Stomach (tissue), 19 donors: ENCODE measurements at places on chromosomes 6 and 20. TPM values are rescaled to one million over a fixed set of nuclear protein-coding genes. Genes with fewer than 3 reads are reported as not detected.

DNA sequence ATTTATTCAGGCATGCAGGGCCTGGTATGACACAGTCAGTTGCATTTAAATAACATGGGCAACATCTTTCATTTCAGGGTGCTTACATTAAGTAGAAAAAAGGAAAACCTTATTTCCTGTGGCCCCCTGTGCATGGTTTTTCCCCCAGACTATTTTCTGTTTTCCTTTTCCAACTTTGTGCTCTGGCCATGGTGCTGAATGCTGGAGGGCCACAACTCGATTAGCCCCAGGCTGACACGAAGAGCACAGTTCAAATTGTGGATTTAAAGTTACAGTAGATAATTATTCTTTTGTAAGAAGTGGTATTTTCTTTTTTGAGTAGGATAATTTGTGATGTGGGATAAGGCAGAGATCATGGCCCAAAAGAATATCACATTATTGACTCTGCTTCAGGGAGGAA lies 332.0 kb downstream of the HAO1 start:
- H3K27me3 ChIP-seq = no peaks in the 10 kb centered on the region
- no peak overlapping the region for H3K27ac ChIP-seq
- no peaks in the 10 kb centered on the region for H3K36me3 ChIP-seq
- no peak overlapping the region for H3K4me3 ChIP-seq

- H3K27me3 ChIP-seq = peaks cover 7% of the 10 kb centered on the region
- peaks cover 8% of the 10 kb centered on the region for H3K36me3 ChIP-seq
- DNase-seq = no peak
- peaks cover 16% of the 10 kb centered on the region for H3K4me1 ChIP-seq
- peak overlapping the region; percentile 62 for H3K27ac ChIP-seq
These were observed 4.4 kb downstream of the MOCS1 start for GRCh38 chr6:39929733-39930461.

Gene E2F1
- total RNA-seq = 4.2 TPM

GRCh38 chr6:101393829-101394251 lies 332 bp downstream of the GRIK2 start:
- H3K27me3 ChIP-seq = peaks cover 78% of the 10 kb centered on the region
- peak; percentile 47 for DNase-seq
- peak overlapping the region; percentile 9 for H3K27ac ChIP-seq
- no peaks in the 10 kb centered on the region for H3K36me3 ChIP-seq
- peak overlapping the region; percentile 45 for H3K4me3 ChIP-seq

Gene SLC22A2
- not detected for total RNA-seq

- peak overlapping the region; percentile 43 for H3K4me3 ChIP-seq
- H3K36me3 ChIP-seq = no peaks in the 10 kb centered on the region
- H3K4me1 ChIP-seq = no peaks in the 10 kb centered on the region
- peak; percentile 96 for DNase-seq
- H3K27me3 ChIP-seq = no peaks in the 10 kb centered on the region
- H3K27ac ChIP-seq = peak overlapping the region; percentile 87
These were observed 138.0 kb downstream of the HFE start for GRCh38 chr6:26224940-26225847.

DNA sequence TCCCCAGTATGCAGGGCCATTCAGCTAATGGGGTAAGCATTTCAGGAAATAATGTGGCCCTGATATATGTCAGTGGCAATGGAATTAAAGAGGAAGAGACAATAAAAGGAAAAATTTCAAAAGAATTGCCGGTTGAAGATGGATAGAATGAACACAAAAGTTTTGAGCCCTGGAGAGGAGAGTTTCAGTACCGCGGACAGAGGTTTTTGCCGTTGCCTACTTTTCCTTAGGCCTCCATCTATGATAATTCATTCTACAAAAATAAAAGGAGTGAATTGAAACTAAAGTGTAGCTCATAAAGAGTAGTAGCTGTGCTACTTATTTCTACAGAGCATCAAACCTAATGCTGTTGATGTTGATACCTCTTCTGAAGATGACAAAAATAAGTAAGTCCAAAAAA lies 140.7 kb downstream of the RNASET2 start:
- H3K27me3 ChIP-seq = no peaks in the 10 kb centered on the region
- no peak overlapping the region for H3K4me3 ChIP-seq
- H3K27ac ChIP-seq = no peak overlapping the region

Gene ZNF334
- total RNA-seq = 12.8 TPM

- no peaks in the 10 kb centered on the region for H3K27me3 ChIP-seq
- H3K27ac ChIP-seq = no peak overlapping the region
- no peak for DNase-seq
- no peak overlapping the region for H3K4me3 ChIP-seq
These were observed 171.6 kb downstream of the PLCB1 start for GRCh38 chr20:8303651-8304050.

GRCh38 chr20:15584507-15584906 lies 988.7 kb downstream of the KIF16B start:
- H3K4me3 ChIP-seq = no peak overlapping the region
- H3K36me3 ChIP-seq = no peaks in the 10 kb centered on the region
- no peak overlapping the region for H3K27ac ChIP-seq
- DNase-seq = no peak
- no peaks in the 10 kb centered on the region for H3K27me3 ChIP-seq

DNA sequence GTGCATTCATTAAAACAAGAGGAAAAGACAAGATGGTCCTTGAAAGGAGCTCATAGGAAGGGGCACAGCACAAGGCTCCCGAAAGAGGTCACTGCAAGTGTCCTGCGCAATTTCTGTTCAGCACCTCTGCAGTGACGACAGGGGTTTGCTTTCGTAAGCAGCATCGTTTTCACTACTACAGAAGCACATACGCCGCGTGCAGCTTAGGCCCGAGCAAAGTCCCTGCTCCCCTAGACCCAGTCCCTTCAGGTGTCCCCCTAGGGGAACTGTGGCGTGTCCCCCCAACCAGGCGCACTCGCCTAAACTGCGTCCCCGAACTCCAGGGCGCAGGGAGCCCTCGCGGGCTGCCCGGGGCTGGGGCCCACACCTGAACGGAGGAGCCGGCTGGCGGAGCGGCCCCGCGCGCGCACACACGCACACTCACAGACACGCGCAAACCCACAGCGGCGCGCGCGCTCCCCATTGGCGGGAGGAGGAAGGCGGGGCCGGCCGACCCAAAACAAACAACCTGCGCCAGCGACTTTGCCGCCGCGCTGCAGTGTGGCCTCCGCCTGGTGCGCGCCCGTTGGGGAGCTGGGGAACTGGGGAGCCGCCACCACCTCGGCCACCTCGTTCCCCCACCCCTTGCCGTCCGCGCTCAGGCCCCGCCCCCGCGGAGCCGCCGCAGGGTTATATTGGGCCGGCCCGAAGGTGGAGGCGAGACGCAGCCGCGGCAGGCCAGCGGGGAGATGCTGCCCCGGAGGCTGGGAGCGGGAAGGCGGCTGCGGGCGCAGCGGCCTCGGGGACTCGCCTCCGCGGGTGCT lies at the start of gene FOXQ1:
TSS of gene FOXQ1 (plus strand) at position 699 of the 803 bp plus-strand sequence. CDS start 607 bp downstream, outside the sequence.
- H3K27me3 ChIP-seq = peaks cover 73% of the 10 kb centered on the region
- peak within 1 kb of the TSS; percentile 88 for H3K27ac ChIP-seq
- no peaks in the 10 kb centered on the region for H3K36me3 ChIP-seq
- H3K4me3 ChIP-seq = peak within 1 kb of the TSS; percentile 52
- peak; percentile 96 for DNase-seq

Gene LY6G6C
- total RNA-seq = not detected

Gene KCNK5
- 19.6 TPM for total RNA-seq

- H3K27ac ChIP-seq = no peak overlapping the region
- H3K4me3 ChIP-seq = no peak overlapping the region
- H3K4me1 ChIP-seq = peaks cover 13% of the 10 kb centered on the region
- no peaks in the 10 kb centered on the region for H3K27me3 ChIP-seq
- DNase-seq = peak; percentile 51
- H3K36me3 ChIP-seq = no peaks in the 10 kb centered on the region
These were observed 207.3 kb downstream of the GMDS start for GRCh38 chr6:2038092-2038491.
